CD4-positive, alpha-beta T cell treated with Interferon gamma for 1 hour (primary cell): ENCODE measurements at places on chromosomes 2 and 18.

DNA sequence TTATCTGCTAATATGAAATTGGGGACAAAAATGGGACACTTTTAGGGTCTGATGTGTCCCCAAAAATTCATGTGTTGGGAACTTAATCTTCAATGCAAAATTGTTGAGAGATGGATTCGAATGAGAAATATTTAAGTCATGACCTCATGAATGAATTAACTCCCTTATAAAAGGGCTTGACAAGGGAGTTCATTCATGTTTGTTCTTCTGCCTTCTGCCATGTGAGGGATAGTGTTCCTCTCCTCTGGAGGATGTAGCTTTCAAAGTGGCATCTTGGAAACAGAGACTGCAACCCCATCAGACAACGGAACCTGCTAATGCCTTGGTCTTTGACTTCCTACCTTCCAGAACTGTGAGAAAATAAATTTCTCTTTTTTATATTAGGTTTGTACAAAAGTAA lies 89.2 kb upstream of the LINC00305 start:
- no peak for DNase-seq

- DNase-seq, result no peak
Measured at GRCh38 chr2:170689481-170689880, 25.7 kb upstream of the SP5 start.

DNA sequence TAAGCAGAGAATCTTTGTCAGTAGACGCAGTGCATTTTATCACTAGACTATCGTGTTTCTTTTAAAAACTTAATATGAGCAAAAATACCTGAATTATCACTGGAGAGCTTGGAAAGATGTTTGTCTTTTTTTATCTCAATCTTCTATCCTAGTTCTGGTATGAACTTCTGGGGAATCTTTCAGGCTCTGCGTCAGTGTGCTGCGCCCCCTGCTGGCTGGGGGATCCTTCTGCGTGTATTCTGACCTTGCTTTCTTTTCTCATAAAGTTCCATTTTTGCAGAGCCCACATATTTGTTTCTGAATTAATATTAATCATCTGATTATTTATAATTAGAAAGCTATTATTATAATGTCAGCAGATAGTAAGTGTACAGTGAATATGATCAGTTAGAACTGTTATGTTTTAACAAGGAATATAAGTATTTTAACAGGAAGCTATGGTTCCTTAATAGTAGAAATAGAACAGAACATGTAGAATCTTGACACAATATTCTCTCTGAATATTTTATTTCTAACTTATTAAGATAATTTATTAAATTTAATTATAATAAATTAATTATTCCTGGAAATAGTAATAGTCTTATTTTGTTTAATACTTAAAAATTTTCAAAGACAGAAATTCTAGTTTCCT lies 945.0 kb upstream of the CRIM1 start:
- DNase-seq, result no peak

DNA sequence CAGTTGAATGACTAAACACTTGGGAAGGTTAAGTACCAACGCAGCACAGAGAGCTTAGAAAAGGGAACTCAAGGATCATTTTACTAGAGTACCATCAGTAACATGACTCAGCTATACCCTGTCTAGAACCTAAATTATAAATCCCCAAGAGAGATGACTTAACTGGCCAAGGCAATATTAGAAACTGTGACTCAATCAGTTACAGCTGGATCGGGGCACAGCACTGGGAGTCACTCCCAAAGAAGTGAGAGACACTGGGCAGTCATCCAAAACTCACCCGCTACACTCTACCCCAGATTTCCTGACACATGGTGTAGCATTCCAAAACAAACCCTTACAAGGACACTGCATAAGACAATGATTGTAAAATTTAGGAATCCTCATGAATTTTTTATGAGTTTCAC lies 17.7 kb downstream of the IWS1 start:
- no peak for DNase-seq

- no peak for DNase-seq
Measured at GRCh38 chr2:166057370-166058164, 70.3 kb downstream of the SCN1A start.
